ENCODE measurements at places on chromosomes 11 and 22.
A peak's percentile ranks its signal among the peaks of the same experiment; 100 is the strongest.

- no peak for DNase-seq
Observed at GRCh38 chr11:62142921-62143320, 19.1 kb downstream of the INCENP start.

DNA sequence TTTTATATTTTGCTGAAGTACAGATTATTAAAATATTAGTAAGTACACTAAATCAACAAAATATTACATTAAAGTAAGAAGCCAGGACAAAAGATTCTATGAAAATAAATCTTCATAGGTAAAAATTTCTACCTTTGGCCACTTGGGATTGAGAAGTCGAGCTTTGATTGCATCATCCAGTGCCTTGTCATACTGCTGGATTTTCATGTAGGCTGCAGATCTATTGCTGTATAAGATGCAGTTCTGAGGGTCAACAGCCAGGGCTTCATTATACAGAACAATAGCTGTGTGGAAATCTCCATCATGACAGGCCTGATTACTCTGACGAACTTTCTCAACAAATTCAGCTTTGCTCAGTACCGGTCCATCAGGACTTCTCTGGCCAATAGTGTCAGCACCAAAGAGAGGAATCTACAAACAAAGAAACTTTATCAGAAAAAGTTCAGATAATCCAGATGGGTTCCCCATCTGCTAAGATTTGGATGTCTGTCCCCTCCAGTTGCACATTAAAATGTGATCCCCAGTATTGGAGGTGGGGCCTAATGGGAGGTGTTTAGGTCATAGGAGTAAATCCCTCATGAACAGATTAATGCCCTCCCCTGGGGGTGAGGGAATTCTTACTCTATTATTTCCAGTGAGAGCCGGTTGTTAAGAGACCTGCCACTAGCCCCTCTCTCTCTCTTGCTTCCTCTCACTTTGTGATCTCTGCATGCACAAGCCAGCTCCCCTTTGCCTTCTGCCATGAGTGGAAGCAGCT lies 50.0 kb downstream of the TTC28 start:
- DNase-seq = no peak

DNA sequence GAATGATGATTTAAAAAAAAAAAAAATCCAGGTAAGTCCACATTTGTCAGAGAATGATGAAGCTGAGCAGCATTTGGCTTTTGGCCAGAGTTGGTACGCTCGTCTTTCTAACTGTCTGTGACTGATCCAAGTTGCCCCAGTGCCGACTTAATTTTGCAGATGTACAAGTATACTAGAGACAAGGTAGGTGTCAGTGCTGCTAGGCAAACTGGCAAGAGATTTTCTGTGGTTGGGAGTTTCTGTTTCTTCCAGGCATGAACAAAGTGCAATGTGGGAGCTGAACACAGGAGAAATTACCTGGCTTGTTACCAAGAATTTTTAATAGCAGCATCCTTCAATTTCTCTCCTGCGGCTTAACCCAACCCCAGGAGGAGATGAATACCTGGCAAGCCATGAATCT lies 307.7 kb downstream of the BUD13 start:
- DNase-seq = no peak

- DNase-seq = no peak
Observed at GRCh38 chr22:38761202-38762162, 5.7 kb upstream of the SUN2 start.

DNA sequence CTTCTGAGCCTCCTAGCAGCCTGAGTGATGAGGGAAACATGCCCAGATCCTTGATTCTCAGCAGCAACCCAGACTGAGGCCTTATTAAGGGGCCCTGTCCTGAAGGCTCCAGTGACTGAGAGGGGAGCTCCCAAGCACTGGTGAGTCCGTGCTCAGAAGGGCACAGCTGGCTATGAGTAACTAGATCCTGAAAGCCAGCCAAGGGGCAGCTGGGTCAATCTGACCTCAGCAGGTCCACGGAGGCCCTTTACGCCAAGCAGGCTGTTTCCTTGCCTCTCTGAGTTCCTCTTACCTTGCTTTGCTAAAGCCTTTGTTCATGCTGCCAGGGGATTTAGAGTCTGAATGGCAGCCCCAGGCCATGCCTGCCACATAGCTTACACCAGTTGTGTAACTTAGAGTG lies 19.3 kb upstream of the MIEF1 start:
- no peak for DNase-seq

DNA sequence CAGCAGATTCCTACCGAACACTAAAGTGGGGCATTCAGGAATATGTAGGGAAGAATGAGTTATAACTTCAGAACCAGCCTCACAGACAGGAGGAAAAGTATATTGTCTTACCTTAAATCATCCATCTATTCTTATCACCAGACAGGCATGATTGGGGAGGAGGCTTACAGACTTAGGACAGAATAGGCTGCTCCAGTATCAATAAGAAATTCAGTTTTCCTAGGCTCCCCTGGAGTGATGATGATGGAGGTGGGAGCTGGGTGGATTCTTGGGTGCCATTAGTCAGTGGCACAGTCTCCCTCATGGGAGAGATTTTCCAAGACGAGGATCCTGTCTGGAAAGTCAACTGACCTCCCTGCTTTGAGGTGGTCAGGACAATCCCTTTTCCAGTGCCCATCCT lies 225.0 kb downstream of the AASDHPPT start:
- no peak for DNase-seq

DNA sequence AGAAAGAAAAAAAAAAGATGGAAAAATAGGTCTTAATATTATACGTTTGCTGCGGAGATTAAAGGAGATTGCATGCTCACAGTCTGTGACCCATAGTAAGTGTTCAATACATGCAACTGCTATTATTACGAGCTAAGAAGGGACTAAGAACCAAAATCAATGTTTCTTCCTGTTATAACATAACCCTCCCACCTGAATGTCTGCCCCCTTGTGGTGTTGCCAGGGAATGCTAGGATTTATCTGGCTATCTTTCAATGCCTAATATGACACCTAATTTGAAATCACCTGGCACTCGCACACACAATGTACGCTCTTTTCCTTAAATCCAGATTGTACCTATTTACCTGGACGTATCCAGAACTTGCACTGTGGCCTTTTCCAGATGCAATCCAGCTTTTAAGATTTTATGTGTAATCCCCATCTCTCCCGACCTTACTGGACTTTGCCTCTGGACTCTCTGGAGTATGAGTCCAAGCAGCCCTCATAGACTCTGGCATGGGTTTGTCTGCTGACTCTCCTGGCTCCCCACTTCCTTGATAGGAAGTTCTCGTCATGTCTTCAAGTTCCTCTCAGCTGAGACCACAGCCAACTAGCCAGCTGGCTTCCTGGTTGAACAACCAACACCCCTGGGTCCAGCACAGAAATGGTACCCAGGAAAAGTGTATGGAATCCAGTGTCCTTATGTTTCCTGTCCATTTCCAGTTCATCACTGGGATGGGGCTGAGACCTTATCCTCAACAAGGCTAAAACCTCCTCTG lies 151.5 kb downstream of the CCDC34 start:
- DNase-seq = no peak

- DNase-seq = no peak
Observed at GRCh38 chr11:134390706-134391569, 21.1 kb downstream of the B3GAT1 start.

DNA sequence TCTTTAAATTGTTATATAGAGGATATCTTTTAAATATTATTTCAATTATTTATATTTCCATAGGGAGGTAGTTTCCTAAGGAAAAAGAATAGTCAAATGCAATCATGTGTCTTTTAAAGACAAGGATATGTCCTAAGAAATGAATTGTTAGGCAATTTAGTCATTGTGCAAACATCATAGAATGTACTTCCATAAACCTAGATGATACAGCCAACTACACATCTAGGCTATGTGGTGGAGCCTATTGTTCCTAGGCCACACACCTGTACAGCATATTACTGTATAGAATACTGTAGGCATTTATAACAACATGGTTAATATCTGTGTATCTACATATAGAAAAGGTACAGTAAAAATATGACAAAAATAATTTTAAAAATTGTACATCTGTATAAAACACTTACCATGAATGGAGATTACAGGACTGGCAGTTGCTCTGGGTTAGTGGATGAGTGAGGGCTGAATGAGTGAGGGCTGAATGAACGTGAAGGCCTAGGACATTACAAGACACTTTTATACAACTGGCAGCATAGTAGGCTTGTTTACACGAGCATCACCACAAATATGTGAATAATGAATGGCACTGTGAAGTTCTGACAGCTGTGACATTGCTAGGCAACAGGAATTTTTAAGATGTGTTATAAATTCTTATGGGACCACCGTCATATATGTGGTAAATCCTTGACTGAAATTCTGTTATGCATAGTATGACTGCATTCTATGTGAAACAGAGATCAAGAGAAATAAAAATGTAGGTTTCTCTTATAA lies 1879.0 kb upstream of the RAG2 start:
- peak; percentile 3 for DNase-seq

- no peak for DNase-seq
Observed at GRCh38 chr11:98300719-98301118, 720.0 kb upstream of the CNTN5 start.

GRCh38 chr11:33384220-33384619 lies 127.0 kb downstream of the HIPK3 start:
- no peak for DNase-seq

- DNase-seq = no peak
Observed at GRCh38 chr11:19049351-19049750, 11.2 kb downstream of the MRGPRX2 start.

DNA sequence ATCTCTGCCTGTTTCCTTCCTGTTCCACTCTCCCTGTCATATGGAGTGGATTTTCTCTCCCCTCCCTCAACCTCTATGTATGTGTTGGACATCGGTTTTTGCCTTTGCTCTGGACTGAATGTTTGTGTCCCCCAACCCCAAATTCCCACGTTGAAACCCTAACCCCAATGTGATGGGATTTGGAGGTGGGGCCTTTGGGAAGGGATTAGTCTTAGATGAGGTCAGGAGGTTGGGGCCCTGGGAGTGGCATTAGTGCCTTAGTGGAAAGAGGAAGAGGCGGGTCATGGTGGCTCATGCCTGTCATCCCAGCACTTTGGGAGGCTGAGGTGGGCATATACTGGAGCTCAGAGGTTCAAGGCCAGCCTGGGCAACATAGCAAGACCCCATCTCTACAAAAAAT lies 11.6 kb downstream of the TP53AIP1 start:
- DNase-seq = no peak

DNA sequence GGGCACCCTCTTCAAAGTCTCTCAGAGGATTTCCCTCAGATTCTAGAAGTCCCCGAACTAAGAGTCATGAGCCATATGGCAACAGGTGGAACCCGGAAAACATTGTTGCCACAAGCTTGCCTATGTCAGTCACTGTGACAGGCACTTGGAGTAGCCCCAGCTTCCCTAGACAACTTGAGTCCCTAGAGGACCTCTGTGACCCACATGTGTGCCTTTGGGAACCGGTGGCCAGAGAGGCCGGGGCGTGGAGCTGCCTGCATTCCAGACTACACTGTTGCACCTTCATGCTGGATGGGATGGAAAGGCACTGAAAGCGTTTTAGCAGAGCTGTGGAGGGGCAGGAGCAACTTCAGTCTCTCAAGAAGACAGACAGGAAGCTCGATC lies 12.1 kb downstream of the SLC37A2 start:
- no peak for DNase-seq

DNA sequence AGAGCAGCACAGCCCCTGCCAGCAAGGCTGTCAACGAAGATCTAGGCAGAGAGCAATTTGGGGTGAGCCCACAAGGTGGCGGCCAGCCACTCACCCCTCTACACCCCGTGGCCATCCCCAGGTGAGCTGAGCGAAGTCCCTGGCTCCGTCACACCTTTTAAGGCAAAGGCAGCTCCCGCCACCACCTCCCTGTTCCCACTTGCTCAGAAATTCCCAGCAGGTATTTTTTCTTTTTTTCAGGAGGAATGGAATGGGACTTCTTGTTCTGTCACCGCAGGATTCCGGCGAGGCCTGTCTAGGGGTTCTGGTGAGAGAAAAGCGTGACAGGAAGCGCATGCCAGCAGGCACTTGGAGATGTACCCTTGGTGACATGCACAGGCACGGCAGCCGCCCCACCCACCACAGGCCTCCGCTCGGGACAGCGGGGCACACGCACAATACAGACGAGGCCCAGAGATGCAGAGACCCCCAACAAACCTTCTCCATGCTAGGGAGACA lies 10.0 kb downstream of the RPL3 start:
- DNase-seq = no peak

DNA sequence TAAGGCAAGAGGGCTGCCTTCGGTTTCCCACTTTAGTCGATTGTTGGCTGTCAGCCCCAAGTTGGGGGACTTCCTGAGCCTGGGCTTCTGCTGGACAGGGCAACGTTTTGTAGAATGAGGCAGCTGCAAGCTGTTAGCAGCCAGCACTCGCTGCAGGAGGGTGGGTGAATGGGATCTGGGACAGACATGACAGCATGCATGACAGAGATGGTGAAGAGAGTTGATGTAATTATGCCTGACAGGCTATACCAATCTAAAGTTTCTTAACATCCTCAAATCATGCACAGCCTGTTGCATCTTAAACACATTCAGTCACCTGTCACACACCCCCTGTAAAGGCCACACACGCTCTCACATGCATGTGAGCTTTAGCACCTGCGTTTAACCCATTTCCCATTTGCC lies 49.2 kb downstream of the CWC15 start:
- no peak for DNase-seq

GRCh38 chr11:47495011-47495855 lies 46.3 kb upstream of the RAPSN start:
- no peak for DNase-seq

GRCh38 chr22:48414651-48415050 lies 1413.0 kb downstream of the BRD1 start:
- no peak for DNase-seq

- DNase-seq = no peak
Observed at GRCh38 chr11:69401715-69402114, 79.7 kb upstream of the LINC01488 start.

- no peak for DNase-seq
Observed at GRCh38 chr22:47299211-47299862, 536.9 kb downstream of the TBC1D22A start.

- DNase-seq = no peak
Observed at GRCh38 chr11:80846979-80847378, 1406.1 kb upstream of the TENM4 start.

GRCh38 chr11:8720868-8721608 lies 38.4 kb downstream of the RPL27A start:
- DNase-seq = no peak

- DNase-seq = no peak
Observed at GRCh38 chr11:39361557-39361956, 2097.9 kb downstream of the LRRC4C start.

DNA sequence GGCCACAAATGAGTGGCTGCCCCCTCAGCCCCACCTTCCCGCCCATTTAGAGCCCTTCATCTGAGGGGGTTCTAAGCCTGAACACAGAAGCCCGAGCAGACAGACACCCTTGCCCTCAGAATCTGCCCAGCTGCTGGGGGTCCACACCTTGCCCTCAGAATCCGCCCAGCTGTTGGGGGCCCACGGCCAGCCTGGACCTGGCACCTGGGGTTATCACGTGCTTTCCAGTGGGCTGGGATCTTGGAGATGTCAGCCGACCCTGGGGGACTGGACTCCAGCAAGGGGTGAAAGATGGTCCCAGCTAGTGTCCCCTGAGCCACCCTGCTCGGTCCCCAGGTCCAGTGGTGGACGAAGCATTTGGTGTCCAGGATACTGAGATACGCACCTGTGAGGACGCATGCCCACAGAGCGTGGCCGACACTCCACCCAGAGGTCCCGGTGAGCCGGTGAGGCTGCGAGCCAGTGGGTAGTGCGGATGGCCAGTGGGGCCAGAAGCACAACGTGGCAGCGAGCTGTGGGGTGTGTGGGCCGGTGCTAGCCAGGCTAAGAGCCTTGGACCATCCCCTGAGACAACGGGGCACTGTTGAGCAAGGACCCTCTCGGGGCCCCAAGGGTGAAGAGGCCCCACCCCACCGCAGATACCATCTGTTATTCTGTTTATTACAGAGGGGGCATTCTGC lies 3.1 kb upstream of the CTSD start:
- no peak for DNase-seq

- DNase-seq = no peak
Observed at GRCh38 chr22:19172213-19173046, 6.1 kb downstream of the SLC25A1 start.

Data from HTR-8/SVneo (cell line).